Activated naive CD4-positive, alpha-beta T cell treated with anti-CD3 and anti-CD28 coated beads for 36 hours (primary cell): ENCODE measurements at places on chromosomes 7 and 10.
A peak's percentile ranks its signal among the peaks of the same experiment; 100 is the strongest.

DNA sequence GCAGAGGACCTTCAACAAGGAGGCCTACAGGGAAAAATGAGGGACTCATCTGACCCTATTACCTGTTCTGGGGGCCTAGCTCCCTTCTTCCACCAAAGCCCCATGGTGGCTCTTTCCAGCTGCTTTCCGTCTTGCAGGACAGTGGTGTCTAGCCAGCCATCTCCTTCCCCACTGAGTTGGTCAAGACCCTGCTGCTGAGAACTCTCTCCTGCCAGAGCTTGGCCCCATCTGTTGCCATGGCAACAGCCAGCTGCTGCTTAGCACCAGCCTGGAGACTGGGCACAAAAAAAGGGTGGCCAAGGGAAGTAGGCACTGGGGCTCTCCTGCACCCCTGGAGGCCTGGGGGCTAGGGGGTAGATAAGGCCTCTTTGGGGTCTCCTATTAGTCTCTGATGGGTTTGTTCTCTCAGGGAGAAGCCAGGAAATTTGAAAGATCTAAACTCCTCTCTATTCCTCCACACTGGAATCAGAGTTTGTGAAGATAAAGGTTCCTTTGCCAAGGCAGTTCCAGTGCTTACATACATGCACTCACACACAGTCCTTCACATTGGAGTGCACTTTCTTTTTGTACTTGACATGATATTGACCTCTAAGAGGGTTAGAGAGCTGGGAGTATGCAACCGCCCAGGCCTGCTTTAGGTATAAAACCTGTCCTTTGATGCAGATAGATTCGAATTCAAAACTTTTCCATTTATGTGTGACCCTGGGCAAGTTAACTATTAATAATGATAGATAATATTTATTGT is 15.8 kb downstream of the TSPAN33 start:
- DNase-seq, result no peak

DNA sequence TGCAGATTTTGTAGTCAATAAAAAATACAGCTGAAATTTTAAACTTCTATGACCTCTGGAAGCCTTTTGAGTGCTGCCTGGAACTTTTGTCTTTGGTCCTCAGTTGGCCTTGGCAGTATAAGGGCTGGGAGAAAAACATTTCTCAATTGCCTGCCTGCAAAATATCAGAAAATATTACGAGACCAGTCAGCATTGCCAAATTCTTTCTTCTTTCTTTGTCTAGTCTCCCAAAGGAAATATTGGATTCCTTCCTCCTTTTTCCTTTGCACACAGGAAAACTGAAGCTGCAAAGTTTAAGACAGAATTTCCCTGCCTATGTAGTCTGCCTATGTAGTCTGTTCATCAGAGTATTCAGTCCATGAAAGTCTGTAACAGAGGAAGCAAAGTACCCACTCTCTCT is 95.9 kb downstream of the CHRM2 start:
- DNase-seq, result no peak

DNA sequence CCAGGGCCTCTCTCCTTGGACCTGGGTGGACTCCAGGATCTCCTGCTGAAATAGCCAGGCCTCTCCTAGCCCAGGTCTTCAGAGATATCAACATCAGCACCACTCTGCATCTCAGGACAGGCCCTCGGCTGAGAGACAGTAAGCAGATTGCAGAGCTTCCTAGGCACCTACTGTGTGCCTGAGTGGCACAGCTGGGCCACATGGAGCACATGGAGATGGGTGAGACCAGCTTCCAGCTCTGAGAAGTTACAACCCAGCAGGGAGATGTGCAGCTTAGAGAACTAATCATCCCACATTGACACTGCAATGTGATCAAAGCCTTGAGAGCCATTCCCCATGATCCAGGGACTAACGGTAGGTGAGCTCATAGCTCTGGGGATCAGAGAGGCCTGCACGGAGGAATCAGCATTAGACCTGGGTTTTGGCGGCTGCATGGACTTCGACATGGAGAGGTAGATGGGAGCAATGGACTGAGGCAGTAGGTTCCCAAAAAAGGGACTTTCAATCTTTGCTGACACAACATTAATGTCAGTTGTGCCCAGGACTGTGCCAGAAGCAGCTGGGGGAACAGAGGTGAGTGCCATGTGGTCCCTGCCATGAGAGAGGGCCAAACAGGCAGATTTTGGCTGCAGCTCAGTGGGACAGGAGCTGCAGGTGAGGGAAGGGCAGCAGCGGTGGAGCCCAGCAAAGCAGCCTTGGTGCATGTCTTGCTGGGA is 76.0 kb upstream of the LEP start:
- no peak for DNase-seq

DNA sequence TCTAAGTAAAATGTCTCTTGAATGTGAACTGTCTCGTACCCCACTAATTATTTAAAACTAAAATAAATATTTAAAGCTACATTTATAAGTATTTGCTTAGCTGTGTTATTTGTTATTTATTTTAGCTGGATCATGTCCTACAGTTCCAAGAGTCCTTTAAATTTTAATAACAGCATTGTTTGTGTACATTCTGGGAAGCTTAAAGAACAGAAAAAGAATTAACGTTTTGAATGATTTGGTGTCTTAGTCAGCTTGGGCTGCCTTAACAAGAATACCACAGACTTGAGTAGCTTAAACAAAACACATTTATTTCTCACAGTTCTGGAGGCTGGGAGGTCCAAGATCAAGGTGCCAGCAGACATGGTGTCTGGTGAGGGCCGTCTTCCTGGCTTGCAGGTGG is 107.4 kb downstream of the ITIH5 start:
- no peak for DNase-seq

GRCh38 chr7:90384433-90384832 is 18.8 kb upstream of the CLDN12 start:
- no peak for DNase-seq

- no peak for DNase-seq
Measured at GRCh38 chr10:15427843-15428414, 56.8 kb upstream of the FAM171A1 start.

GRCh38 chr7:135917721-135918120 is 59.4 kb downstream of the MTPN start:
- no peak for DNase-seq

GRCh38 chr10:78516236-78516635 is 482.6 kb downstream of the RPS24 start:
- no peak for DNase-seq

DNA sequence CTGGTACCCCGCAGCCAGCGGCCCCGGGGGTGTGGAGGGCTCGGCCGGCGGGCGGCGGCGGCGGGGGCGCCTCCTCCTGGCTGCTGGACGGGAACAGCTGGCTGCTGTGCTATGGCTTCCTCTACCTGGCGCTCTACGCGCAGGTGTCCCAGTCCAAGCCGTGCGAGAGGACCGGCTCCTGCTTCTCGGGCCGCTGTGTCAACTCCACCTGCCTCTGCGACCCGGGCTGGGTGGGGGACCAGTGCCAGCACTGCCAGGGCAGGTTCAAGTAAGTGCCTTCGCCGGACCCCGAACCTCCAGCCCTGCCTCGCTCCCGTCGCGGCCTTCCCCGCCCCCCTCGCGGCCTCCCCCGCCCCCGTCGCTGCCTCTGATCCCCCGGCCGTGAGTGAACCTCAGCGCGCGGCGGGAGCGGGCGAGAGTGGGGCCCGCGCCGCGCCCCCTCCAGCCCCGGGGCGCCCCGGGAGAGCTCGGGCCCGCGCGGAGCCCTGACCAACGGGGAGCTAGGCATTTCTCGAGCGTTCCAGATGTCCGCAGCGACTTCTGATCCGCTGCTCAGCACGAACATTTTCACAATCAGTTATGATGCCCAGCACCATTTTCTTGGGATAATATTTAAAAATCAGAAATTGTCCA is 727 bp downstream of the ATRNL1 start:
- DNase-seq, result peak; percentile 10

DNA sequence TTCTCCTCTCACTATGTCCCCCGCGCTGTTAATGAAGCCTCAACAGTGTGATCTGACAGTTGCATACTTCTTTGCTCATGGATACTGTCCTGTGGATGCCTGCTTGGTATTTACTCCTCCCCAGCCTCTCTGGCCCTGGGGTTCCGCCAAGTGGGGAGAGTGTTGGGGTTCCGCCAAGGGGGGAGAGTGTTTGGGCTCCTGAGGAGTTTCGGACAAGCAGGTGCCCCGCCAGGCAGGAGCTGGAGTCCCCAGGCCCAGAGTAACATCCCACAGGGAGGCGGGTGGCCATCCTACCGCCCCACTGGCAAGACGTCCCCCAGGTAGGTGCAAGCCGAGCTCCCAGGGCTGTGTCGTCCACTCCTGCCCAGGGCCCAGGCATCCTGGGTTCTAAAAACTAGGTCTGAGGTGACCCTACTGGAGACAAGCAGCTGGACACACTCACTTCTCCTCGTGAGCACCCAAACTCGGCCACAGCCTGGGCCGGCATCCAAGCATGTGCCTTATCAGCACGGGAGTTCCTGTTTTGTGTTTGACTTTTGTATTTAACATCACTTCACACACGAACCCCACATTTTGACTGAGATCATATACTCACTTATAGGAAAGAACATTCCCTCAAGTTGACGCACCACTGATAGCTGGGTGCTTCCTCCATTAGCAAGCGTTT is 34.2 kb downstream of the CAMK2B start:
- DNase-seq, result peak; percentile 1
